ENCODE measurements at places on chromosomes 16 and 17. TPM values are rescaled to one million over a fixed set of nuclear protein-coding genes. Genes with fewer than 3 reads are reported as not detected.

DNA sequence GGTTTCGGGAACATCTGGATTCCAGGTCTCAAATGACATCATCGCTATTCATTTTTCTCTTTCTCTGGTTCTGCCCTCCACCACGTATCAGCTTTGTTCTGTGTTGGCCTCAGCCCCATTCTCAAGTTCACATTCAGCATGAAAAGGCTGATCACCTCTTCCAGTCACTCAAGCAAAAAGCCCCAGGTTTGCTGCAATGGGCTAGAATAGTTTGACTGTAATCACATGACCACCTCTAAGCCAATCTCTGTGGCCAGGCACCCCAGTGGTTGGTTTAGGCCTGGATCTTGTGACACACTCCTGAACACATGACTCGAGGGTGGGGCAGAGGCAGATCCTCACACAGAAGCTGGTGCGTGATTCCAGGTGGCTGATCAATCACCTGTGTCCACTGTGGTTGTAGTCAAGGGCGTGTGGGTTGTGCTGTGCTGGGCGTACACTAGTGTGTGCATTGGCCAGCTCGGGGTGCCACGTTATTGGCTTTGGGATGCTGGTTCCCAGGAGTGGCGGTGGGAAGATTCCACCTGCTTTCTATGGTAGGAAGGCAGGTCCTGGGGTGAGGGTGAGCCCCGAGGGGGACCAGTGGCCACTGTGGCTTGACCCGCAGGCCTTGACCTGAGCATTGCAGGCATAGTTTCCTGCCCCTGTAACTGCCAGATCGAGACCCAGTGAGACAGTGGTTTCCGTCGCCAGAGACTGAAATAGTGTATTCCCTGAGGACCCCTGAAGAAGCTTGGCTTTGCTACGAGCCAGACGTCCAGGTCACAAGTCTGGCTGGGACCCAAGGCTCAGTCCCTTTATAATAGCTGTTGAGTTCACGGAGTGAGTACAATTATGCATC, 12.0 kb downstream of the EEF2K start:
- no peaks in the 10 kb centered on the region for H3K27me3 ChIP-seq
- no peak overlapping the region for H3K4me3 ChIP-seq
- DNase-seq, result no peak

DNA sequence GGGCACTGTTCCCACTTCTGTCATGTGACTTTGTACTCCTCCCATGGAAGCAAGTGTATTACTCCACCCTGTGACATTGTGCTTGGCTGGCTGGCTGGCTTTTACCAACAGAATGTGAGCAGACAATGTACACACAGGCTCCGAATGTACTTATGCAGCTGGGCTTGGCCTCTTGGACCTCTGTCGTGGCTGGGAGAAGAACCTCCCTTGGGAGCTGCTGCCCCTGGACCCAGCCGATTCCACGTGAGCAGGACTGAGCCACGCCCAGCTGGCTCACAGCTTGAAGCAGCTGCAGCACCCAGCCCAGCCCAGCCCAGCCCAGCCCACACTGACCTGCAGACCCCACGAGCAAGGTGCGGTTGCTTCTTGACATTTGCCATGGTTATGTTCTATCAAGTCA, 177.5 kb downstream of the RBFOX3 start:
- DNase-seq, result no peak
- no peaks in the 10 kb centered on the region for H3K36me3 ChIP-seq
- H3K4me3 ChIP-seq, result no peak overlapping the region
- no peaks in the 10 kb centered on the region for H3K27me3 ChIP-seq

The CFAP52 gene
- not detected for total RNA-seq

- no peak overlapping the region for H3K27ac ChIP-seq
- H3K4me1 ChIP-seq, result no peaks in the 10 kb centered on the region
- no peak for DNase-seq
- peaks cover 11% of the 10 kb centered on the region for H3K27me3 ChIP-seq
Measured at GRCh38 chr17:3681057-3681456, 12.4 kb downstream of the EMC6 start.

- no peak overlapping the region for H3K4me3 ChIP-seq
- H3K27ac ChIP-seq, result no peak overlapping the region
Measured at GRCh38 chr16:52383640-52384292, 163.2 kb downstream of the TOX3 start.

DNA sequence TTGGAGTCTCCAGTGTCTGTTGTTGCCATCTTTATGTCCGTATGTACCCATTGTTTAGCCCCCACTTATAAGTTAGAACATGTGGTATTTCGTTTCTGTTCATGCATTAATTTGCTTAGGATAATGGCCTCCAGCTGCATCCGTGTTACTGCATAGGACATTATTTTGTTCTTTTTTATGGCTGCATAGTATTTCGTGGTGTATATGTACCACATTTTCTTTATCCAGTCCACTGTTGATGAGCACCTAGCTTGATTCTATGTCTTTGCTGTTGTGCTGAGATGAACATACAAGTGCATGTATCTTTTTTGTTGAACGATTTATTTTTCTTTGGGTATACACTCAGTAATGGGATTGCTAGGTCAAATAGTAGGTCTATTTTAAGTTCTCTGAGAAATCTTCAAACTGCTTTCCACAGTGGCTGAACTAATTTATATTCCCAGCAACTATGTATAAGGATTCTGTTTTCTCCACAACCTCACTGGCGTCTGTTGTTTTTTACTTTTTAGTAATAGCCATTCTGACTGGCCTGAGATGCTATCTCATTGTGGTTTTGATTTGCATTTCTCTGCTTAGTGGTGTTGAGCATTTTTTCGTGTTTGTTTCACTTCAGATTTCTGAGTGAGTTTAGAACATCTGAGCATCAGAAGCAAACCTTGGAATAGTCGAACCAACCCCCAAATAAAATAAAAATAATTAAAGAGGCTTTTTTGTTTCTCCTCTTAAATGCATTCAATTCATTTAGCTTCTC, 304.7 kb downstream of the ZFHX3 start:
- no peak overlapping the region for H3K4me3 ChIP-seq
- no peak for DNase-seq
- H3K4me1 ChIP-seq, result no peaks in the 10 kb centered on the region

The TBC1D3E gene
- not detected for total RNA-seq

GRCh38 chr17:16583781-16584180, 14.8 kb upstream of the ZNF287 start:
- no peak for DNase-seq
- no peak overlapping the region for H3K4me3 ChIP-seq
- H3K4me1 ChIP-seq, result no peaks in the 10 kb centered on the region
- H3K36me3 ChIP-seq, result no peaks in the 10 kb centered on the region
- H3K27me3 ChIP-seq, result peaks cover 15% of the 10 kb centered on the region

- H3K4me3 ChIP-seq, result no peak overlapping the region
- no peak for DNase-seq
- peaks cover 5% of the 10 kb centered on the region for H3K4me1 ChIP-seq
- H3K27ac ChIP-seq, result no peak overlapping the region
- no peaks in the 10 kb centered on the region for H3K27me3 ChIP-seq
- H3K36me3 ChIP-seq, result peaks cover 57% of the 10 kb centered on the region
Measured at GRCh38 chr16:2527071-2527783, 4.0 kb downstream of the CEMP1 start.

The HMOX2 gene
- total RNA-seq, result 91.1 TPM

DNA sequence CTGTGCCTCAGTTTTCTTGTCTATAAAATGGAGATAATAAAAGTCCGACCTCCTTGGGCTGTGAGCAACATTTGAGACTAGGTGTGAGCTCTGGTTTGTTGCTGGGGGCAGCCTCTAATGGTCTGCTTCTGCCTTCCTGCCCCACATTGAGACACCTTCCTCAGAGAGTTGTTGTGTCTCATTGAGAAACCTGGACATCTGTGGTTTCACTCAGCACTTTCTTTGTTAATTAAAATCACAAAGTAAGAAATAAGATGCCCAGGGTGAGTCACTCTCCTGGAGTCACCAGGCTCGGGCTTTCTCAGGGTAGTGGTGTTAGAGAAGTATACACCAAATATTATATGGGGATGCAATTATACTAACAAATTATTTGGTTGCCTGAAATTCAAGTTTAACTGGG, 389.2 kb upstream of the SALL1 start:
- no peaks in the 10 kb centered on the region for H3K36me3 ChIP-seq
- H3K4me3 ChIP-seq, result no peak overlapping the region
- DNase-seq, result peak; percentile 29
- H3K4me1 ChIP-seq, result peaks cover 18% of the 10 kb centered on the region
- H3K27me3 ChIP-seq, result no peaks in the 10 kb centered on the region
- no peak overlapping the region for H3K27ac ChIP-seq

DNA sequence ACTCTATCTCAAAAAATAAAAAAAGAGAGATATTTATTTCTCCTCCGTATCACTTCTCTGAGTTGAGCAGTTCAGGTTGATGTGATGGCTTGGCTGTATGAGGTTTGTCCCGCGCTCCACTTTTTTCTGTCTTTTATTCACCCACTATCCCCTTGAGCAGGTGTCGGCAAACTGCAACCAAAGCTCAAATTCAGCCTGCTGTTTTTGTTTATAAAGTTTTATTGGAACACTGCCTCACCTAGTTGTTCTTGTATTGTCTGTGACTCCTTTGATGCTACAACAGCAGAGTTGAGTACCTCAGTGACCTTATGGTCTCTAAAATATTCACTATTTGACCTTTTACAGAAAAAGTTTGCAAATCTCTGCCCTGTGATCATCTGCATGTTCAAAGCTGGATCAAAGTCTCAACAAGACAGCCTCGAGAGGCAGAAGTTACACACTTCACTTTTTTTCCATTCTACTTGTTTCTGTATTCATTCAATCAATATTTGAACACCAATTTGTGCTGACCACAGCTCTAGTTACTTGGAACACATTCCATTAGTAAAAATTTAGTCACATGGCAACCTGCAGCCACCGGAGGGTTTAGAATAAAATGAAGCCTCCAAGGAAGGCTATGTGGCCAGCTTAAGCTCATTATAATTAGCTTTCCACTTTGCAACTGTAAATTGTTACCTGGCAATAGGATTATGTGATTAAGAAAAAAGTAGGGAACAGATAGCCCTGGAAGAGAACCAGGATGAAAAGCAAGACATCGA, 945.8 kb downstream of the KCNJ2 start:
- H3K27ac ChIP-seq, result no peak overlapping the region
- no peaks in the 10 kb centered on the region for H3K36me3 ChIP-seq
- DNase-seq, result no peak
- H3K4me1 ChIP-seq, result no peaks in the 10 kb centered on the region
- H3K4me3 ChIP-seq, result no peak overlapping the region

GRCh38 chr16:56341656-56342399, 83.5 kb downstream of the AMFR start:
- no peaks in the 10 kb centered on the region for H3K36me3 ChIP-seq
- DNase-seq, result no peak
- H3K27me3 ChIP-seq, result no peaks in the 10 kb centered on the region
- H3K27ac ChIP-seq, result no peak overlapping the region
- peaks cover 2% of the 10 kb centered on the region for H3K4me1 ChIP-seq
- no peak overlapping the region for H3K4me3 ChIP-seq

The OTOA gene
- total RNA-seq, result not detected

DNA sequence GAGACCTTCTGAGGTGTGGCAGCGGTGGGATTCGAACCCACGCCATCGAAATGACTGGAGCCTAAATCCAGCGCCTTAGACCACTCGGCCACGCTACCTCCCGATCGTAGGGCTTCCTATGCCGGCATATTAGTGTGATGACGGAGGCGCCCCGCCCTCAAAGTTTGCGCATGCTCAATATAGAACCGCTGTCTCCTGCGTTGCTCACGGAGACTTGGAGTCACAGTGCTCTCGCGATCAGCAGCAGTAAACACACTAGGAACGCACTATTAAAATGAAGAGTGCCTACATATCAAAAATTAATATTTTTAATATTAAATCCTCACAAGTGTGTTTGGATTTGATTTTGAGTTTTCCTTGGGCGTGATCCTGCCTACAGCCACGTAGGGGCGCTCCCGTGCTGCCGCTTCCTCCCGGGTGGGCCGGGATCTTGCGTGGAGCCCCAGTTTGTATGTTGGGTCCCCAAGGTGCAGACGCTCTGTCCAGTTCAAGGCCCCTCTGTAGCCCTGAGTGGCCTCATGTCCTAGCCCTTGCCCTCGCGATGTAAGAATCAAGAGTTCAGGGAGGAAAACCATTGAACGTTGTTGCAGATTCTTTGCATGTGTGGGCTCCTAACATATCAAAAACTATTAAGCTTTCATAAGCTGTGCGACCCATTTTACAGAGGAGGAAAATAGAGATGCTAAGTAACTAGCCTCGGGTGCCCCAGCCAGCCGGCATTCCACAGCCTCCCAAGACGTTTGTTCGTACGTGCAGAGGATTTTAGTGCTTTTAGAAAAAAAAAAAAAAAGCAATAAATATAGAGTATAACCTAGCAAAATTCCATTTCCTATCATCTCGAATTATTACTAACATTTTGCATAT, 10.2 kb upstream of the EEF2K start:
- H3K4me1 ChIP-seq, result peaks cover 4% of the 10 kb centered on the region
- peak overlapping the region; percentile 8 for H3K27ac ChIP-seq
- no peaks in the 10 kb centered on the region for H3K36me3 ChIP-seq
- H3K4me3 ChIP-seq, result peak overlapping the region; percentile 61
- no peaks in the 10 kb centered on the region for H3K27me3 ChIP-seq

The ALOX15 gene
- total RNA-seq, result not detected
